CD4-positive, alpha-beta T cell treated with Interleukin-17A for 4 hours (primary cell): ENCODE measurements at places on chromosomes 5 and 9.

GRCh38 chr5:159873680-159874079, 42.6 kb upstream of the ADRA1B start:
- no peak for DNase-seq

- DNase-seq = no peak
Measured at GRCh38 chr5:127056896-127057295, 16.4 kb downstream of the C5orf63 start.

GRCh38 chr5:74116266-74116665, 490.3 kb downstream of the ARHGEF28 start:
- no peak for DNase-seq

- no peak for DNase-seq
Measured at GRCh38 chr5:80192507-80193241, 63.2 kb downstream of the SERINC5 start.

GRCh38 chr5:151568036-151568435, 23.1 kb downstream of the FAT2 start:
- DNase-seq = no peak

GRCh38 chr5:78065663-78066062, 228.8 kb downstream of the AP3B1 start:
- DNase-seq = no peak

DNA sequence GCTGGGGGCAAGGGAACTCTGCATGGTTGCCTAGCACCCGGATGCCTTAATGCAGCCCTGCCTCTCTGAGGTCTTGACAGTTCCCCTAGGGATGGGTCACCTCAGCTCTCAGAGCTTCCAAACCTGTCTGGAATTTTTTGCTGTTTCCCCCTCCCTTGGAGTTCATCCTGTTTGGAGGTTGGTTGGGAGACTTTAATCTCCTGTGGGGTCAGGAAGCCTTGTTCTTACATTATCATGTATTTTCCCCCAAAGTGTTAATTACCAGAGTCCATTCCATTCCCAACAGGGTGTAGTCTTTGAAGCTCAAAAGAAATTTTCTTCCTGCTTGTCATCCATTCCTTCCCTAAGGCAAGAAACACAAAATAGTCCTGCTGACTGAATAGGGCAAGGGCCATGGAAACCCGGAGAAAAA, 150.3 kb upstream of the SPRY4 start:
- no peak for DNase-seq

DNA sequence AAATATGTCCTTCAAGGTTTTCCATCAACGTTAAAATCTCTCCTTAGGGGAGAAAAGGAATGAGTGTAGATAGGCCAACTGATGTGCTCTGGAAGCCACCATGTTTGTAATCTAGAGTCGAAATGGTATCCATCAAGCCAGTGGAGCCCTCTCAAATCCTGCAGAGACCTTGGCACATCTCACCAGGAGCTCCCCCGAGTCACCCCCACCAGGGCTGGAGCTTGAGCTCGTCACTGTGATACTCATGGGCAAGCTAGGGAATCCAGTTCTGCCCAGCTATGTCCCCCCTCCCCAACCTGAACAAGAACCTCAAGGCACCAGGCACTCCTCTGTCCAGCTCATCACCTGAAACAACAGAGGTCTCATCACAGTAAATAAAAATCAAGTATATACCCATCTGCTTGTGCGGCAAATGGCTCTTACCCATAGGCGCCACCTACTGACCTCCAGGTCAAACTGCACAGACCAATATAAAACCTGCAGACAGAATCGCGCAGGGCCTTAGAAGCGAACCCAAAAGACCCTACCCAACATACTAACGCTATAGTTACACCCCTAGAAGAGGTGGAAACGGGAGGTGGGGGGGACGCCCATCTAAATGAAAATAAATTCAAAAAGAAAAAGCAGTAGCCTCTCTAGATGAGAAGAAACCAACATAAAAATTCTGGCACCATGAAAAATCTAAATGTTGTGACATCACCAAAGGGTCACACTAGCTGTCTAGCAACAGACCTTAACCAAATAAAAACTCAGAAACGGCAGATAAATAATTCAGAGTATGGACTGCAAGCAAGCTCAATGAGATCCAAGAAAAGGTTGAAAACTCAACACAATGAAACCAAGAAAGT, 75.0 kb downstream of the TTC39B start:
- peak; percentile 10 for DNase-seq

DNA sequence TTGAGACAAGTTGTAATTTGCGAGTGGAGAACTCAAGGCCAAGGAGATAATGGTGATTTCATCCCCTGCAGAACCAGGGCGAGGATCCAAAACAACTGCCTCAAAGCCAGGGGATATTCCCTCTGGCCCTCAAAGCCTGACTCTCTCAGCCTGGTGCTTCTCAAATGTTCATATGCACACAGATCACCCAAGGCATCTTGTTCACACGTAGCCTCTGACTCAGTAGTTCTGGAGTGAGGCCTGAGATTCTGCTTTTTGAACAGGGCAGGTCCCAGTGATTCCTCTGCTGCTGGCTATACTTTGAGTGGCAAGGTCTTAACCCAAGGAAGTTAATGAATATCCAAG, 30.2 kb upstream of the WWC1 start:
- no peak for DNase-seq

DNA sequence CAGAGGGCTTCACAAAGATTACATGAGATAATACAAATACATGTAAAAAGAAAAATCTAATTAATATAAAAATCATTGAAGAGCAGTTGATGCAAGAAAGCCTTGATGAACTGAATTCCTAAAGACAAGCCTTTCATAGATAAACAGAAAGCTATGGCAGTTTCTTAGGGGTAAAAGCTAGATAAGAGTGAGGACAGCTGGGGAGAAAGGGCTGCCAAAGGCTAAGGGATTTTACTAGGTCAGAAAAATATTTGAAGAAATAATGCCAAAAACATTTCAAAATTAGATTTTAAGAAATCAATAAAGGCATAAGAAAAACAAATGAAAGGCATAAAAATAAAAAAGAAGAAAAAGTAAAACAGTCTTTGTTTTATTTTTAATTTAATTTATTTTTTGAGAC, 107.9 kb upstream of the ZNF366 start:
- no peak for DNase-seq

DNA sequence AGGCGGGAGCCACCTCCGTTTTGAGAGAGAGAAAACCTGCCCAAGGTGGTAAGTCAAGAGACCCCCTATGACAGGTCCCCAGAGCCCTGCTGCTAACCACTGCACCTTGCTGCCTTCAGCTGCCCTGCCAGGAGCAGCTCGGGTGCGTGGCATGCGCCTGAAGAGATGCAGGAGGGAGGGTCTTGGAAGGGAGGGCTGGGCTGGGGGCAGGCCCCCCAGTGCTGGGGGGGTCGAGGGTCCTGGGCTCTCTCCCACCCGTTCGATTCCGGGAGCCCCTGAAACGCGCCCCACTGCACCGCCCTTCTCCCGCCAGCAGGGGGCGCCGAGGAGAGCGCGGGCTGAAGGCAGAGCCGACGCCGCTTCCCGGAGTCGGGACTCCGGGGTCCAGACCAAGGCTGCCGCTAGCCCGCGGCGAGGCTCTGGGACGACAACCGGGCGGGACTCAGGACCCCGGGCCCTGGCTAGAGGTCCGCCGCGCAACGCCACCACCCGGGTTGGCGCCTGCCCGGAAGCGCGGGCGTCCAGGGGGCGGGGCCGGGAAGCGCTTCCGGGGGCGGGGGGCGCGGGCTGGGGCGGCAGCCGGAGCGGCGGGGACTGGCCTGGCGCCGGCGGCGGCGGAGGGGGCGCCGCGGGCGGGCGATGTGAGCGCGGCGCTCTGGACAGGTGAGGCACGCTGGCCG, at the start of gene ZBTB34:
Gene ZBTB34 (plus strand): TSS at position 563 of the 680 bp plus-strand sequence. CDS start 18,761 bp downstream, outside the sequence.
- DNase-seq = peak; percentile 80

- no peak for DNase-seq
Measured at GRCh38 chr5:157076558-157076957, 17.6 kb upstream of the HAVCR1 start.

DNA sequence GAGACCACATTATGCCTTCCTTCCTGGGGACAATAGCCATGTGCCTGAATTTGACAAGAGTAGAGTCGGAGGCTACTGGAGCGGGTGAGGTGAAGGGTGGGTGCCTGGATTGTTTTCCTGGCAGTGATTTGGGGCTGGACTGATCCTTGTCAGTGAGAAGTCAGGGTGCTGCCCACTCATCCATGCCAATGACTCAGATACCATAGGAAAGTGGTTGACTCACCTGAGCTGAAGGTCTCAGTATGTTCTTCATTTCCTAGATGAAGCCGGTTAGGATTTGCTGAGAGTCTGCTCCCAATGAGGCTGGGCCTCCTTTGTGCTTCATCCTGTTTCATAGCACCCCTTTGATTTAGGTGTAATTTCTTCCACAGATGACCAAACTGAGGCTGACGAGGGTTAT, 366.0 kb downstream of the KDM4C start:
- DNase-seq = no peak

DNA sequence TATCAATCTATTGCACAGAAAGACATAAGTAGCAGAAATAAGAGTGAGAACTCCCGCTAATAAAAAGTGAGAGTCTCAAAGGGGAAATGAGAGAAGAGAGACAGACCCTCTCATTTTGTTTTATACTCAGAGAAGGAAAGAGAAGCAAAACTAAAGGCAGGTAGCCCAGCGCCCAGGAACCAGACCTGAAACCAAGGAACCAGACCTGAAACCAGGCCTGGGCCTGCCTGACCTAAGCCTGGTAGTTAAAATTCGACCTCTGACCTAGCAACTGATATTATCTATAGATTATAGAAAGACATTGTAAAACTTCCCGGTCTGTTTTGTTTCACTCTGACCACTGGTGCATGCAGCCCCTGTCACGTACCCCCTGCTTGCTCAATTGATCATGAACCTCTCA, 134.5 kb upstream of the SEMA6A start:
- no peak for DNase-seq

GRCh38 chr5:86679529-86679928, 61.8 kb downstream of the COX7C start:
- no peak for DNase-seq

- DNase-seq = peak; percentile 91
Measured at GRCh38 chr9:127802576-127803443, at the start of gene FPGS. TSS of gene FPGS (plus strand) at chr9:127802882. CDS start at chr9:127802925, 43 bp downstream.

- DNase-seq = no peak
Measured at GRCh38 chr9:133725886-133726285, 12.3 kb downstream of the SARDH start.

- peak; percentile 15 for DNase-seq
Measured at GRCh38 chr9:76302947-76303550, 91.2 kb downstream of the RFK start.

DNA sequence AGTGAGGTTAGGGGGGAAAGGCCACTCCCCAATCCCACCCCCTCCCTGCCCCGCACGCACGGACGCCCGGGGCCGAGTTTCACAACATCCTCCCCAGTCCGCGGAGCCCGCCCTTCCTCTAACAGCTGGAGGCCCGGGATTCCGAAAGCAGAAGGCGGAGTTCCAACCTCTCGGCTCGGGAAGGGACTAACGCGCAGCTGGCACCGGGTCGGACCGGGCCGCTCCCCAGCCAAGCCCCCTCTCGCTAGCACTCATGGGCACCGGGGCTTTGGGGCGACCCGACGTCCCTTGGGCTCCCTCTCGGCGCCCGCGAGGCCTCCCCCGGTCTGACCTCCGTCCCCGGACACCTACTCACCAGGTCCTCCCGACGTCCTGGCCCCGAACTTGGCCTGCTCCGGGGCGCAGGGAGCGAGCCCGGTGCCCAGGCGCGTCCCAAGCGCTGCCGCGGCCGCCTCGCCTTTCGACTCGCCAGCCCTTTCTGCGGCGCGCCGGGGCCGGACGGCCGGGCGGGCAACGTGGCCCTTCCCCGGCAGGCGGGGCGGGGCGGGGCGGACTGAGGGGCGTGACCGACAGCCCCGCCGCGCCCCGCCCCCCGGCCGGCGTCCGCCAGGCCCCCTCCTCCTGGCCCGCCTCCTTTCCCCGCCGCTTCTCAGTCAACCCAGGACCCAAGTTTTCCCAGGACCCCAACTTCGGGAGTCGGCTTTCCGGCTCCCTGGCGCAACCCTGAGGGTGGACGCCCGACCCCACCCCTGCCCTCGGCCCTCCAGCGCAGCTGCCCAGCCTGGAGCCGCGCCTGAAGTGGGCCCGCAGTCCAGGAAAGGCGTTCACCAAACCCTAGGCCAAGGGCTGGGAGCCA, at the start of gene MGAT1:
Gene MGAT1 (minus strand): TSS at position 482 of the 856 bp plus-strand sequence. CDS start 9,835 bp downstream, outside the sequence.
- DNase-seq = peak; percentile 88

- DNase-seq = no peak
Measured at GRCh38 chr5:3265936-3266335, 329.7 kb upstream of the IRX1 start.

DNA sequence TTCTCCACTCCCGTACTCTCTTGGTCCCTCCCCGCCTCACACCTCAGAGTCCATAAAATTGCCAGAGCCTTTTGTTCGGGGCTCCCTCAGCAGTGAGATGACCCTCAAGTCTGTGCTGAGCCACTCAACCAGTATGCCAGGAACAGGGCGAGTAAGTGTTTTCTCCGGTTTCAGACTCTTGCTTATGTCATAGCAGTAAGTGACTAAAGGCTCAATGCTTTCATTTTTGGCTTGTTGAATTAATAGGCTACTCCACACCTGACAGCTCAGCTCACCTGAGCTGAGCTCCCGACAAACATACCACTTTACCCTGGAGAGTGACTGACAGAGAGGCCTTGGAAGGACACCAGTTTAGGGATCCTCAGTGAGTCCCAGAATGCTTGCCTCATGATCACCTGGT, 30.5 kb downstream of the PCSK1 start:
- no peak for DNase-seq

DNA sequence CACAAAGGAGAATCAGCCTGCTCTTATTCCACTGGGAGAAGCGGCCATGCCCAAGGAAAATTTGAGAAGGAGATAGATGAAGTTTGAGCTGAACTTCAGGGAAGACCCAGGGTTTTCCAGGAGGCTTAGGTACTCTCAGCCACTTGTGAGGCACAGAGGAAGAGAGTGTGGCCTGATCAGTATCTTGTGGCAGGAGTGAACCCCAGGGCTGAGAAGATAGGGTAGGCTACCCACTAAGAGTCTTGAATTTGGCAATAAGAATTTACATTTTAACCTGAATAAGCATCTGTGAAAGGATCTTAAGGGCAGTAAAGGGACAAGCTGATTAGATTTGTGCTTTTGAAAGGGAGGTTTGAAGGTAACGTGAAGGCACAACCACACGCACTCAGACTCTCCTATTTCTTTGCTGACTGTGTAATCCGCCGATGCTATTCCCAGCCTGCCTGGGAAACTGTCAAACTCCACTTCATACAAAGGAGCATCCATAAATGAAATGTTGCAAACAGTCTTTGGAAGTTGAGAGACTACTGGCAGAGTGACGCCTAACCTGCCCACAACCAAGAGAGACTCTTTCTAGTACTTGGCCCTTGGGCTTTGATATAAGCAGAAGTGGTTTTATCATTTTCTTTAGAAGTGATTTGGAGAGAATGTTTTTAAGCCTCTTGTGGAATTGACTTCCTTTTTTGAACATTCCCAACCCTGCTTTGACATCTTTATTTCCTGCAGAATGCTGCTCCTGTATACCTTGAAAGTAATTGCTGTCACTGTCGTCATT, 108.2 kb upstream of the VCAN start:
- DNase-seq = no peak

GRCh38 chr5:956941-957747, 51.5 kb upstream of the NKD2 start:
- no peak for DNase-seq

- no peak for DNase-seq
Measured at GRCh38 chr5:142817949-142818431, 47.8 kb downstream of the ARHGAP26 start.

DNA sequence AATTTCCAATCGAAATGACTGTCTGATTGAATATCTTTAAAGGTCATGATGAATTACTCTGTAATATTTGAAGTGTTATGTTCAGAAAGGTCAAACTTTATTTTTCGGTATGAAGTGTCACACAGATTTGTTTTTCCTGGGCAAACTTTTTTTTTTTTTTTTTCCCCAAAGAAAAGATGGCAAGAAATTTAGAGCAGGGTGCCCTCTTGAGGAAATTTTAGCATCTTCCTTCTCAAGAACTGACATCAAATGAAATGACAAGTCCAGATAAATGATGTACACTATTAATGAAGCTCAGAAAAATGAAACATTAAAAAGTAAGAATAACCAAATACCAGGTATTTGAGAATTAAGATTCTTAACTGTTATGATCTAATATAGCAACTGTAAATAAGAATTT, 123.6 kb downstream of the INVS start:
- DNase-seq = no peak
